ENCODE measurements at places on chromosomes 1 and 21.
A peak's percentile ranks its signal among the peaks of the same experiment; 100 is the strongest.

DNA sequence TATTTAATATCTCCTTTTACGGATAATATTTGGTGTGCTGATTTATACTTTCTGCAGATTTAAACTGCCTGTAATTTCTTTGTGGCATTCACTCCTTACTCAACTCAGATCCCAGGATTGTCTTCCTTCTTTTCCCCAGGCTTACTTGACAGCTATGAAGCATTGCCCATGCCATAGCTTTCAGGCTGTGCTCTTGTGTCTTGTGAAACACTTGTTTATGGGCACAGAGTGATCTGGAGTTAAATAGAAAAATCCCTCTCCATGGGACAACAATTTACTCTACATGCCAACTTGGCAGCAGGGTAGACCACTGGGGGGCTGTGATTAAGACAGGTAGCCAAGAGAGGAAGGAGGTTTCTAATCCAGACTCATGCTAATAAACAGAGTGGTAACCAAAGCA, 57.4 kb downstream of the PPP1R12B start:
- DNase-seq = no peak

GRCh38 chr1:150487763-150488115, 520 bp downstream of the TARS2 start:
- no peak for DNase-seq

- no peak for DNase-seq
Measured at GRCh38 chr1:112501810-112502641, 6.7 kb upstream of the WNT2B start.

GRCh38 chr1:116911188-116911553, 1.5 kb downstream of the PTGFRN start:
- DNase-seq = no peak

- no peak for DNase-seq
Measured at GRCh38 chr1:15146142-15146680, 7.3 kb upstream of the TMEM51 start.

DNA sequence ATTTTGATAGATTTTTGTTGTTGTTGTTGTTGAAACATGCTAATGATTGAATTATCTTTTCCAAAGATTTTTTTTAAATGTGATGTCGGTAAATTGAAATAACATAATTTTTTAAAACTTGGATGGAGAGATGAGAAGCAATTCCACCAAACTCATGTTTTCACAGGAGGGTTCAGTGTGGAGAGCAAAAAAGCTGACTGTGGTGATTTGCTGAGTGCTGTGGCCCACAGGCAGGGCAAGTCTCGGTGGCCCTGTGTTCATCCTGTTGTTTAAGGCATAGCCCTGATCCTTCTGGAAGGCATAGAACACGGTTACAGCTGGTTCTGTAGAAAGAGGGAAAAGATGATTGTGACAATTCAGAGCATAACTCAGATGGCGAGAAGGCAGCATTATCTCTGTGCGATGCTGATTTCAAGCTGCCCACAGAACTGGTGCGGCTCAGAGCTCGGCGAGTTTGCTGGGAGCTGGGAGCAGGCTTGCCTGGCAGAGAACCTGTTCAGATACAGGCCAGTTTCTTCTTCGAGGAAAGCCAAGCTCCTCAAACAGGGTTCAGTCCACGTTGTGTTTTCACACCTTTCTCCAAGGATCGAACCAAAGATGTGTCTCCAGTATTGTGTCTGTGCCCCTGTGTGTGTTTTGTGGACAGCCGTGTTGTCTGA, 127.1 kb downstream of the HUNK start:
- no peak for DNase-seq

- DNase-seq = no peak
Measured at GRCh38 chr1:2863648-2863963, 62.1 kb upstream of the TTC34 start.

DNA sequence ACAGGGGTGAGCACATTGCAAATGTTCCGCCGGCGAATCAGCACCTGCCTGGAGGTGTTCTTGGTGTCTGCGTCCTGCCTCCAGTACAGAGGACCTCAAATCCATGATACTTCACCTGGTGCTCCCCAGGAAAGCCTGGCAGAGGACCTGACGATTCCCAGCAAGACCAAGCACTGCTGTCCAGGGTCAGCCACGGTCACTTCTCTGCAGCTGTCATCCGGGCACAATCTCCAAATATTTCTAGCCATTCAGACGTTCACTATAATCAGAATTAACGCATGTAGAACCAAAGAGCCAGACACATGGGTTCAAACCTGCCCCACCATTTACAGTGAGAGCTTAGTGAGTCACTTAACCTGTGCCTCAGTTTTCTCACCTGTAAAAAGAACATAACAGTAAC, 74.5 kb downstream of the CLIC6 start:
- no peak for DNase-seq

- no peak for DNase-seq
Measured at GRCh38 chr1:183195142-183195574, 9.1 kb downstream of the LAMC2 start.

- no peak for DNase-seq
Measured at GRCh38 chr1:21783679-21784603, 992 bp upstream of the USP48 start.

GRCh38 chr1:43563876-43564539, 33.3 kb downstream of the PTPRF start:
- no peak for DNase-seq

DNA sequence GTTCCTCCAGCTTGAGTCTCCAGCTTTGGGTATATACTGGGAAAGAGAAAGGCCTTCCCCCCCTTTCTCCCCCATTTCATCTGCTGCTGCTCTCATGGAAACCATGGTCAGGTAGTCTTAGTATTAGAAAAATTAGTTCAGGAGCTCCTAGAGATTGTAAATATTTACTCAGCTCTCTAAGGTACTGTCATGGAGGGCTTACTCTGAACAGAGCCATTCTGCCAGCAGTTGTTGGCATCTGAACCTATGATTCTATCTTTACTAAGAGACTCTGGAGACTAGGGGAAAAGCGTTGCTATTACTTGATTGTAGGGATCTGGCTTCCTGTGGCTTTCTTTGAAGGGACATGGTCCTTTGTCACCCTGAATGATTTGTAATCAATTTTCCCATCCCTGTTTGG, 6.1 kb downstream of the INTS3 start:
- DNase-seq = no peak

DNA sequence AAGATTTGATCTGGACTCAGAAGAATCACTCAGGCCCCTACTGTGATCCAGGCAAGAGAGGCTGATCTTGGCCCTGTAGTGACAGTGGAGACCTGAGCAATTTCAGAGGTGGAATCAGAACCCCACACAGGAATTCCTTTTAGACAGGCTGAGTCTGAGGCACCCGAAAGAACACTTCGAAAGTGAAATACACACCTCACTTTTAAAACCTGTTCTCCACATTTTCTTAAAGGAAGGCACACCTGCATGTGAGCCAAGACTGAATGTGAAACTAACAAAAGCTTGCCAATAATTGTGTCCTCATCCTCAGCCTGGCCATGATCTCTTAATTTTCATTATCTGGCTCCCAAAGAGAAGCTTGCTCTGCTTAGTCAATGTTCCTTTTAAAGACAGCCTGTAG, 32.2 kb downstream of the SIPA1L2 start:
- DNase-seq = no peak

GRCh38 chr1:217425422-217425821, 205.5 kb downstream of the GPATCH2 start:
- DNase-seq = no peak

- DNase-seq = no peak
Measured at GRCh38 chr21:44763050-44763378, 38.6 kb downstream of the UBE2G2 start.

DNA sequence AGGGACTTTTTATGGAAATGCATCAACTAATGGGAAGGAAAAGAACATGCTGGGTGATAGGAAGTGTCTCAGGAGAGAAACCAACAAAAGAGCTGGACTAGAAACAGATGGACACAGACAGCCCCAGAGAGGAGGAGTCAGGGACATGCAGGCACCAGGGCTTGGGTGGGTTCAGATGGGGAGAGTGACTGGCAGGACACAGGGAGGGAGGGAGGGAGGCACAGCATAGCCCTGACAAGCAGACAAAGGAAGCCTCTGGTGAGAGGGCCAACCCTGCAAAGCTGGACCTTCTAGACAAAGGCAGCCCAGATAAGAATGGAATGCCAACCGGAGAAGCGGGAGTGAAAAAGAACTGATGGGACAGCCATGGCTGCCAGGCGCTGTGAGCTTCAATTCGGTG, 568.8 kb downstream of the AJAP1 start:
- no peak for DNase-seq

GRCh38 chr1:110338886-110339406, at the start of gene RBM15:
RBM15 (plus strand) TSS chr1:110339377; CDS start chr1:110339406, 29 bp downstream.
- peak; percentile 83 for DNase-seq

GRCh38 chr1:162930976-162931560, 70.1 kb upstream of the CCDC190 start:
- no peak for DNase-seq

- DNase-seq = no peak
Measured at GRCh38 chr1:94315552-94316116, 78.2 kb upstream of the ARHGAP29 start.

DNA sequence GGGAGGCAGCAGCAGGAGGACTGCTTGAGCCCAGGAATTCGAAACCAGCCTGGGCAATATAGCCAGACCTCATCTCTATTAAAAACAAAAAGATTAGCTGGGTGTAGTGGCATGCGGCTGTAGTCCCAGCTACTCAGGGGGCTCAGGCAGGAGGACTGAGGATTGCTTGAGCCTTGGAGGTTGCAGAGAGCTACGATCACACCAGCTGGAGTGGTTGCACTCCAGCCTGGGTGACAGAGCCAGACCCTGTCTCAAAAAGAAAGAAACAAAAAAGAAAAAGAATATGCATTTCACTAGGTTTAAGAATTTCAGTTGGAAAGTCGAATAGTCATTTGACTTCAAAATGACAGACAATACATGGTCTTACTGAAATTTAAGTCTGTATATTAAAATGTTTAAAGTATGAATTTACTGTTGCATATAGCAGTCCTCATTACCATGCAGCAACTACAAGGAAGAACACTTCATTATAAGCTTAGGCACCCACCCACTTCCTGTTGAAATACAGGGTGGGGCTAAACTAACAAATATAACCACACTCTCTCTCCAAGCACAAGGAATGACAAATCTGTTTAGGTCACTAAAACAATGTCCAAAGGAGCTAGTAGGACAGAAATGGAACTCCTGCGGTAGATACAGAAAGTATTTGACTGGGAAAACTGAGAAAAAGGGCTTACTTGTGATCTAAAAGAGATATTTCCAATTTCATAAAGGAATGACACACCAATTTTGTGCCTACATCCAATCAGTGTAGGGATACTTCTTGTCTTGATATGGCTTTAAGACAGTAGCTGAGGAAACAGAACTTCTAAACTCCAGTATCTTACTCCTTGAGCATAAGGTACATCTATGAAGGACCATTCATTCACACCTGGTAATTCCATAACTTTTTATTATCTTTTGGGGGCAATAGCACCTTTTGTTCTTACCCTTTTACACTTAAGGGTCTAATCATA, 44.1 kb downstream of the GPR3 start:
- DNase-seq = no peak

DNA sequence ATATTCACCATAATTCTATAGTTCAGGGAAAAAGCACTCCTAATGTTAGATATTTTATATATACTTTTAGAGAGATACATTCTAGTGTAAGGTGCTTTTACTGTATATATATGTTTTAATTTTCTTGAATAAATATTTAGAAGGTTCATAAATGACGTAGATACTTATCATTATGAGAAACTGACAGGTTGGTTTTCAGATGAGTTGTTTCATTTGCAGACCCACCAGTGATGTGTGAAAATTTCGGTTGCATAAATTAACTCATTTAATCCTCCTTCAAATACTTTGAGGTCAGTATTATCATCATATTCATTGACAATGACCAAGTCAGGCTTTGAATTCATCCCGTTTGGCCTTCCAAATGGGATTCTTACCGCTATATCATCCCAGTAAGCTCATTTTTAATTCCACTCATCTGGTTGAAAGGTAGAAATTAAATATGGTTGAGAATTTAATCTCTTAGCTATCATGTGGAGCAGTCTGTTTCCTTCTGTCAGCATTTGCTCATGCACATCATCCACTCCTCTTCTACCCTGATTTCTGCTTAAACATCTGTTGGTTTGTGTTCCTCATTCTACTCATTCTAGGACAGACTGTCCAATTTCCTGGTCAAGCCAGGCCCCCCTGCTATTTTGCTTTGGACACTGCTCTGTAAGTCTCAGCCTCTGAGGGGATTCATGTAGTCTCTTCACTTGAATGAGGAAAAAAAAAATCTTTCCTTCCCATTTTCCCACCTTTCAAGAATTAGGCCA, 1156.6 kb downstream of the PLA2G4A start:
- DNase-seq = no peak

DNA sequence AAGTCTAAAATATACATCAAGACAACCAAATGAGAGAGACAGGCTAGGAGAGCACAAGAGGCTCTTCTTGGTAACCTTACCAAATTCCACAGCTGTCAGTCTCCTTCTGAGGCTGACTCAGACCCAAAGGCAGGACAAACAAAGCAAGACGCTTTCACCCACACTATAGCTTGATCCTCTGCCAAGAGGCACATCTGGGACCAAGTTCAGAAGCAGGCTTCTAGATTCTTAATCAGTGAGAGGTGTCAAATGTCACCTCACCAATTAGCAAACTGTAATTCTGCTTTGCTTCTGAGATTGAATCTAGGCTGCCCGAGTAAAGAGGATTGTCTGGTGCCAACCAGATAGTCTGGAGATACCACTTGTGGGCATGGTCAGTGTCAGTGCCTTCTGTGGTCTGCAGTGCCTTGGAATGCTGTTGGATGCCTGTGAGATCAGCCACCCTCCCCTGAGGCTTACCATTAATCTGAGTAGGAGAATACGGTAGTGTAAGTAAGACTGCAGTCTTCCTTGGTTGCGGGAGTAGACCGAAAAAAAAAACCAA, 151.0 kb downstream of the FMN2 start:
- DNase-seq = no peak

DNA sequence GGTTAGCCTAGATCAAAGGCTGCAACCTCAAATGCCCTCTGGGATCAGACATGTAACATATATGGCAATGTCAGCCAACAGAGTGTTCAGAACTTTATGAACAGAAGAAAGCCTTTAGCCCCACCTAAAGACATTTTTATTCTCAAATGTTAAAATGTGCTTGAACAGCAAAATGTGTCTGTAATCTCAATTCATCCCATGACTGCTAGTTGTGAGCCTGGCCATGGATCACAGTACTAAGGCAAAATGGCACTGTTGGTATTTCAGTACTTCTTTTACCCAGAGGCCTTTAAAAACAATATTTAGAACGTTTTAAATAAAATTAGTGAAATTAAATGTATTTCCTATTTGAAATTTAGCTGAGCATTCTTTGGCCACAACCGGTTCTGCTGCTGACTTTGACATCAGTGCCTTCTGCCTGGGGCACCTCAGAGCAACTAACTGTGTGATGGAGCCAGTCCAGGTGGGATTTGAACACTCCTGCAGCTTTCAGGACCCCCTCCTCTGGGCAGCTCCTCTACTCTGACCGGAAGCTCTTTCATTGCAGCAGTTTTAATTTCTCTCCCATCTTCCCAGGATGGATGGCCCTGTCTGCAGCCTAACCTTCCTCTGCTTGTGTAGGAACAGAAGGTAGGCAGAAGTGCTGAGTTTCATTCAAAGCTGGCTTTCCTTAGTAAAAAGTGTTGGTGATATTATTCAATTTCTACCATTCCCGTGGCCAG, 68.3 kb upstream of the NFIA start:
- no peak for DNase-seq
